ENCODE measurements at places on chromosomes 2 and 18. TPM values are rescaled to one million over a fixed set of nuclear protein-coding genes. Genes with fewer than 3 reads are reported as not detected.

Gene CHRND
- total RNA-seq, result not detected

Gene NIF3L1
- 37.7 TPM for total RNA-seq

Gene RESP18
- total RNA-seq, result not detected

Gene ERFE
- 0.42 TPM for total RNA-seq

Gene BOLL
- total RNA-seq, result not detected

Gene ACMSD
- not detected for total RNA-seq

Gene NT5C1B
- not detected for total RNA-seq

Gene CDH2
- total RNA-seq, result not detected

Measured in activated naive CD8-positive, alpha-beta T cell treated with anti-CD3 and anti-CD28 coated beads, Interleukin-2, amount 10 ng/mL, durations not matched to agents 7 days and 5 days (primary cell).